ENCODE measurements at places on chromosomes 7 and 10.

- DNase-seq = no peak
Measured at GRCh38 chr10:124799211-124799610, 2.4 kb upstream of the ABRAXAS2 start.

DNA sequence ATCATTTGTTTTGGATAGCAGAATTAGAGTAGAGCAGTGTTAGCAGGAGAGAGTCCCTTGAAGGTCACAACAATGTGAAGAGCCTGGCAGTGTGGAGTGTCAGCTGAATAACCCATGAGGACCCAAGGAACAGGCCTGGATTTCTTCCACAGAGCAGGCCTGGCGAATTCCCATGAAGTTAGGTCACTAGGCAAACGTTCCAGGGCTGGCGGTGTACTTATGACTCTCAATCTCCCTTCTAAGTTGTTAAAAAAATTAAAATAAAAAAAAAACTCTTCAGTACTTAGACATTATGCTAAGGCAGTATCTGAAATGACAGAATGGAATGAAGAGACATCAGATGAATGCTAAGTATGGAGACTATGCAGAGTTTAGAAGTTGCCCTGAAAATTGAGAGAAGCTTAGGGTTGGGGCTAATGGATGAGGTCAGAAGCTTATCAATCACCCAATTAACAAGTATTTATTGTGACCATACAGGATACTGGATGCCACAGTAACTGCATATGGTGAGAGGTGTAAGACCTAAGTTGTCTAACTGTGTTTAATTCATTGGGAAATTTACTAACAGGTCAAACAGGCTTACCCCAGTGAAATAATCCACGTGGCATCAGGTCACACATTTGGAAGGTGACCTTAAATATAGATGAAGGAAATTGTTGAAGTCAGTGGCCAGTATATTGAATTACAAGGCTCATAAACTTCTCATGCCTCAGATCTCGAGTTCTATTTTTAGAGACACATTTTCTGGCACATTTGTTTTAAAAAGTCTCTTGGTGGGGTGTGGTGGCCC is 126.2 kb upstream of the NRP1 start:
- DNase-seq = no peak

- no peak for DNase-seq
Measured at GRCh38 chr10:42975005-42975493, 101.8 kb upstream of the RET start.

DNA sequence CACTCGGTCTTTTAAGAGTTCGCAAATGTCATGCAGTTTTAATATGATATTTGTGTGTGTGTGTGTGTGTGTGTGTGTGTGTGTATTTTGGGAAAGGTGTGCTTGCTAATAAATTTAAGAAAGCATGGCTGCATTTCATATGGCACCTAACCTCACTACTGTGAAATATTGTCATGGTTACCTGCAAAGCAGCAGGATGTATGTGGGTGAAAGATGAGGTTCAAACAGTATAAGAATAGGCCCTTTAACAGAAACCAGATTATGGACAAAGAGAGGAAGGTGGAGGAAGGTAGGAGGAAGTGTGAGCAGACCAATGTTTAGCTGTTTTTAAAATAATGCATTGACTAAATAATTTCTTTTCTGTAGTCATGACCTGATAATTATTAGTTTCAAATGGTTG is 73.5 kb upstream of the CACNA2D1 start:
- no peak for DNase-seq

DNA sequence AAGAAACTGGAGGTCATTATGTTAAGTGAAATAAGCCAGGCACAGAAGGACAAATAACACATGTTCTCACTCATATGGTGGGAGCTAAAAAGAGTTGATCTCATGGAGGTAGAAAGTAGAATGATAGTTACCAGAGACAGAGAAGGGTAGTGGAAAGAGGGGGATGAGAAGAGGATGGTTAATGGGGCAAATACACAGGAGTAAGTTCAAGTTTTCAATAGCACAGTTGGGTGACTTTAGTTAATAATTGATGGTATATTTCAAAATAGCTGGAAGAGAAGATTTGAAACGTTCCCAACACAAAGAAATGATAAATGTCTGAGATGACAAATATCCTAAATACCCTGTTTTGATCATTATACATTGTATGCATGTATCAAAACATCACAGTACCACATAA is 261.8 kb downstream of the THSD7A start:
- no peak for DNase-seq

DNA sequence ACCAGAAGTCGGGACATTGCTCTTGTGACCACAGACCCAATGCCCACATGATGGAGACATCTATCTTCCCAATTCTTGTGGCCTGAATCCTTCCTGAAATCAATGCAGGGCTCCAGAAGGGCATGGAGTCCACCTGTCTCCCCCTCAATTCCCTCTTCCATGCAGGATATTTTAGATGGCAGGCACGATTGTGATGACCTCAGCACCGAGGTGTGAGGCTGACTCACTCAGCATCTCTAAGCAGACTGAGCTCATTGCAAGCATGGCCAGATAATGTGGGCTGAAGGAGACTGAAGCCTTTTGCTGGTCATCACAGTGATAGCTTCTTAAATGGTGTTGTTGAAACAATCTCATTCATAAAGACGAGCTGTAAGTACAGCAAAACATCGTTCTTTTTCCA is 374.9 kb upstream of the PODXL start:
- DNase-seq = no peak

All from stimulated activated CD8-positive, alpha-beta memory T cell treated with anti-CD3 and anti-CD28 coated beads, Interleukin-2, amount 100 ng/mL, for 1 hour (primary cell).